ENCODE measurements at places on chromosomes 5 and 9.

- no peak for DNase-seq
Observed at GRCh38 chr5:96065685-96066385, 104.2 kb upstream of the ELL2 start.

DNA sequence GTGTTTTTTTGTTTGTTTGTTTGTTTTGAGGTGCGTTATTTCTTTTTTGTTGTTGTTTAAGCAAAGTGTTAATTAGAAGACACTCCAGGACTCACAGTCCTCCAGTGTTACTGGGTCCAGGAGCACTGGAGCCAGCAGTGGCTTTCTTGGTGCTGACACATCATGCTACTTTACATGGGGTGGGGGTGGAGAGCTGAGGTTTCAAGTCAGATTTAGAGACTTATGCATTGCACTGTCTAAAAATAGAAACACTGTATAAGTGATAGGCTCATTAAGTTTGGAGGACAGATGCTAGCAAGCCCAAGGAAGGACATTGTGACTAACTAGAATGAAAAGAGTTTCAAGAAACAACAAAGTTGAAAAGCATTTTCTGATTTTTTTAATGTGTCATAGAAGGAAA, 2209.2 kb downstream of the MAT2B start:
- no peak for DNase-seq

GRCh38 chr9:131579789-131580211, 34.5 kb downstream of the PRRT1B start:
- DNase-seq, result peak; percentile 66

GRCh38 chr5:123705741-123706140, 193.8 kb downstream of the CSNK1G3 start:
- DNase-seq, result no peak

GRCh38 chr5:96807075-96807654, 580 bp downstream of the ERAP1 start:
- peak; percentile 52 for DNase-seq

- no peak for DNase-seq
Observed at GRCh38 chr9:90846770-90847419, 45.3 kb downstream of the SYK start.

- DNase-seq, result no peak
Observed at GRCh38 chr5:66354422-66354821, 210.3 kb downstream of the SREK1 start.

DNA sequence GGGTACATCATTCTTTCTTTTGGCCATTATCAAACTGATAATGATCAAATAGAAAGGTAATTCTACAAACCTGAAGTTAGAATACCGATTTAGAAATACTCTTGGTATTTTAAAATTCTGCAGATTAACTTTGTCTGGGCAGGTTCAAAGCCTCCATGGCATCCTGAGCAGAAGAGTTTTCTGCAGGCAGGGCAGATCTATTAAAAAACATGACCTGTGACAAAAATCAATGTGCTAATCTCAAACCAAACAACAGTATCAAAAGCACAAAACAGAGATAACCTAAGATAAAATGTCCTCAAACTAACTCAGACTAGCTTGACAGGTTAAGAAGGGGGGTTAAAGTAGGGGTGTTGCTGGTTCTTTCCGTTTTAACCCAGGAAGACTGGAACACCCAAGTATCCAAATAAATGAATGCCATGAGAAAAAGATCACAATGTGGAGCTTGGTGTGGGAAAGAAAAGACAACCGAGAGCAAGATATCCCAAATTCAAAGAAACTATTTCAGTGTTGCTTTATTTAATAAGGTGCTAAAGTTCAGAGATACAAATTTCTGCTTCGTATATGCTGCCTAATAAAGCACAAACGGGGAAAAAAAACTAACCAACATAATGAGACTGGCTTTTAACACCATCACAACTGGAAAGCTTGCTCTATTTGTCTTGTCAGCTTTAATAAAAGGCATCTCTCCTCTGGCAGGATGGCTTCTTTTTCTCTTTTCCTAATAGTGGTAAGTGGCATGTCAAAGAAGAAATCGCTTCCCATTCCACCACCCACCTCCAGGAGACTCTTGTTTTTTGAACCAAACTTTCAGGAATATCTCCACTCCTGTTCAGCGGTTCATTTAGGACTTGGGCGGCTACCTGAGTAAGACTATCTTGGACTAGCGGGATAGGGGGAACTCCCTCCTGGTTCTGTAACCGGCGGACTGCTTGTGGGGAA, 2.3 kb downstream of the EFNA5 start:
- no peak for DNase-seq

- DNase-seq, result no peak
Observed at GRCh38 chr5:150640311-150641005, at the start of gene SYNPO. SYNPO (plus strand) TSS chr5:150640660; CDS start chr5:150648276, 7,616 bp downstream.

DNA sequence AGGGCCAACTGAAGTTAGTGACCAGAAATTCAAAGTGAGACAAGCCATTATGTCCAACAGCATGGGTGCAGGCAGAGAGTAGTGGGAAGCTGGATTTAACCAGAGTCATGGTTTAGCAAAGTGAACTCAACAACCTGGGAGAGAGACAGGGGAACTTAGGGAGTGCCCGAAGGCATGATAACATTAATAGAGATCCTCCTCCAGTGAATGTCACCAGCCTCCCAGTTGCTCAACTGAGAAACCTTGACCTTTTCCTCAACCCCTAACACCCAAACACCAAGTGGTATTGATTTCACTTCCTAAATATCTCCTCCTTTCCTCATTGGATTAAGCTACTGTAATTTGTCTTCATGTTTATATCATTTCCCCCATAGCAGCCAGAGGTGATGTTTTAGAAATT, 42.6 kb downstream of the HMGCS1 start:
- no peak for DNase-seq

- DNase-seq, result peak; percentile 95
Observed at GRCh38 chr9:89661956-89662717, 57.3 kb downstream of the GADD45G start.

- no peak for DNase-seq
Observed at GRCh38 chr5:40399349-40399748, 280.4 kb upstream of the PTGER4 start.

- no peak for DNase-seq
Observed at GRCh38 chr5:90641528-90641927, 82.9 kb downstream of the ADGRV1 start.

DNA sequence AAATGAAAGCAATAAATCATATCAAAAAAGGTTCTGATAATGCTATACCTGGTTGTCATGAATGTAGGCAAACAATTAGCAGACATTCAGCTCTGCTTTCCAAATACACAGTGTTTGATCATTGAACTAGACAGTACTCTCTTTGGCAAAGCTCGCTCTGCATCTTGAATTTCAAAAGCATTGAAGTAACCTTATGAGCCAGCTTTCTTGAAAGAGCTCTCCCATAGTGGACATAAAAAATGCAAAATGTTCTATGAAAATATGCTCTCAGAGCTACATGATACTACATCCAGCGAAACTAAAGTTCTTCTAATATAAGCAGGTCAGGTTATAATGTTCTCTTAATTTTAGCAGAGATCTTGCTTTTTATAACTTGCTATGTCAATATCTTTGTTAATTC, 533.4 kb downstream of the CSNK1G3 start:
- no peak for DNase-seq

GRCh38 chr5:90161414-90161813, 248.1 kb downstream of the CETN3 start:
- no peak for DNase-seq

- no peak for DNase-seq
Observed at GRCh38 chr9:132024589-132024988, 55.1 kb downstream of the MED27 start.

- DNase-seq, result no peak
Observed at GRCh38 chr5:14713476-14714390, 49.2 kb downstream of the OTULIN start.

DNA sequence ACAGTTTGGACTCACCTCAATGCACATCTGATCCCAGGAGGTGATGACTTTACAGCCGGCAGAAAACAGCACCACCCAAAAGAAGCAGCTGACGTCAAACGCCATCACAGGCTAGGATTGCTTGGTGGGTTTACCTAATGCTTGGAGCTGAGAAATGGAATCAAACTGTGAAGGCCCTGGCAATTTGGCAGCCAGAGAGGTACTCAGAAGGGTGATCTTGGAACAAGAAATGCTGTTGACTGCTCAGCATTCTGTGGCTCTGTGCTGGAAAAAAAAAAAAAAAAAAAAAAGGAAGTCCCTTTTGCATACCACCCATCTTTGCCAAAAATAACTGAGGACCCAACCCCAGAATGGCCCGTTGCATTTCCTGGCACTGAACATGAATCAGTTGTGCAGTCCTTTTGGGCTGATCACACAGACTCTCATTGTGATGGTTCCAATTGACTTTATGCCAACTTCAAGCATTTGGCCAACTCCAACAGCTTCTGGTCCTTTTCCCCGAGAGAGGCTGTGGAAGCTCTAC, at the start of gene CD180:
Gene CD180, minus strand, starts transcription at position 263 of the 523 bp plus-strand sequence. Its CDS starts 158 bp downstream, at position 105.
- peak; percentile 66 for DNase-seq

- DNase-seq, result no peak
Observed at GRCh38 chr9:93136011-93136440, 2.0 kb upstream of the NINJ1 start.

- no peak for DNase-seq
Observed at GRCh38 chr9:114409842-114410241, 22.1 kb upstream of the AKNA start.

DNA sequence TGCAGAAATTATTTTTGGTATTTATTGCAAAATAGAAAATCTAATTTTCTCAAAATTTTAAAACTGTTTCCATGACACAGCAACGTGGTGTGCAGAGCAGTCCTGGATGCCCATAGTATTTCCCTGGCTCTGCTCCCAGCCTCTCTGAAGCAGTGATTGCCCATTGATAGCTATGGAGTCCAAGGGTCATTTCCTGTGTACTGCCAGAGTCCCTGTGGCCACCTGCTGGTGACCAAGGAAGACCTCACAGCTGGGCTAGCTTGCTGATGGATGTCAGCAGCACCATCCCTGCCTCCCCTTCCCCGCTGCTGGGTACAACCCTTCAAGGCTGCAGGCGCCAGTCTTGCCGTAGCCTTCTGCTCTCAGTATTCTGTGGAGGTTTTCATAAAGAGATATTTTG, 184.1 kb downstream of the DIRAS2 start:
- no peak for DNase-seq

DNA sequence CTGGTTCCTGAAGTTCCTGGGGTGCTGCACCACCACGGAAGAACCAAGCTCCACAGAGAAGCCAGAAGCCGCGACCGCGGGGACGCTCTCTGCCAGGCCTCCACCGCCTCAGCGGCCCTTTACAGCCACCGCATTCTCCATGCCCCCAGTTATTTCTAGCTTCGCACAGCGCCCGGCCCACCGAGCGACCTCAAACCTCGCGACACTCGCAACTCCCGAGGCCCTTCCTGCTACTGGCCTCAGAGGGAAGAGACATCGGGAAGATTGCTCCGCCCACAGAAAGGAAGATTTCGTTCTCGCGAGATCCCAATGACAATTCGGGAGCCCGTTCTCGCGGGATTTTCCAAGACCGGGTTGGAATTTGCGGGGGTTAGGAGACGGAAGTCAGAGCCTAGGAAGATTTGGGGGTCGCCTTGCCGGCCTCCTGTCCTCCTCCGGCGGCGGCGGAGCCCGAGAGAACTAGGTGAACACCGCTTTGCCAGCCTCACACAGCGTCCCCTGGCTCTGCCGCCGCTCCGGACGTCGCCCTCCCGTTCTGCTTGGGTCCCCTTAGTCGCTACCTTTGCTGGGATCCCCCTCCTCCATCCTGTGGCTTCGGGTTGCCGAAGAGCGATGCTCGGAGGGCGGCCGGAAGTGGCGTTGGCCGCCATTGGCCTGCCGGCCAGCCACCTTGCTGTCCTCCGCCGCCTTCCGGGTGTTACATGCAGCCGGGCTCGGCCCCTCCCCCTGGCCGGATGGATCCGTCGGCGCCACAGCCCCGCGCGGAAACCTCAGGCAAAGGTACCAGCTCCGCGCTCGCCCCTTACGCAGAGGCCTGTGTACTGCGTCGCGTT, at the start of gene ERCC6L2:
Gene ERCC6L2, plus strand, starts transcription at position 387 of the 833 bp plus-strand sequence. Its CDS starts 348 bp downstream, at position 735.
- peak; percentile 88 for DNase-seq

DNA sequence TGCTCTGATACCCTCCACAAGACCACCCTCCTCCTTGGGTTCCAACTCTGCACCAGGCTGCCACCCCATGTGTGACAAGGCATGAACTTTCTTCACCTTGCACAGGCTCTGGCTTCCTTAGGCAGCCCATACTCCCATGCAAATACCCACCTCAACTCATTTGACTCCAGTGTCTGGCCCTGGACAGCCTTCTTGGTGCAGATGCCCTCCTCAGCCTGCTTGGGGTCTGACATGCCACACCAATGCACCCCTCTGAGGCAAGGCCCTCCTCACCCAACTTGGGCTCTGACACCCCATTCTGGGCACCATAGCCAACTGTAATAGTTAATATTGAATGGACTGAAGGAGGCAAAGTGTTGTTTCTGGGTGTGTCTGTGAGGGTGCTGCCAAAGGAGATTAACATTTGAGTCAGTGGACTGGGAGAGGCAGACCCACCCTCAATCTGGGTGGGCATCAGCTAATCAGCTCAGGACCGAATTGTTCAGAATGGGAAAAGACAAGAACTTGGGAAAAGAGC, 115.0 kb upstream of the EPB41L4A start:
- DNase-seq, result no peak

All from C1 segment of cervical spinal cord (tissue), 14 donors.